Stimulated activated CD8-positive, alpha-beta memory T cell treated with anti-CD3 and anti-CD28 coated beads, Interleukin-7, amount 100 ng/mL, for 1 hour (primary cell): ENCODE measurements at places on chromosomes 2 and 18.

GRCh38 chr2:31318361-31319336 lies 84.7 kb downstream of the EHD3 start:
- DNase-seq, result no peak

GRCh38 chr2:31433541-31433940 lies 19.0 kb upstream of the XDH start:
- DNase-seq, result no peak

- no peak for DNase-seq
These were observed 142.0 kb downstream of the TSN start for GRCh38 chr2:121897335-121897970.

DNA sequence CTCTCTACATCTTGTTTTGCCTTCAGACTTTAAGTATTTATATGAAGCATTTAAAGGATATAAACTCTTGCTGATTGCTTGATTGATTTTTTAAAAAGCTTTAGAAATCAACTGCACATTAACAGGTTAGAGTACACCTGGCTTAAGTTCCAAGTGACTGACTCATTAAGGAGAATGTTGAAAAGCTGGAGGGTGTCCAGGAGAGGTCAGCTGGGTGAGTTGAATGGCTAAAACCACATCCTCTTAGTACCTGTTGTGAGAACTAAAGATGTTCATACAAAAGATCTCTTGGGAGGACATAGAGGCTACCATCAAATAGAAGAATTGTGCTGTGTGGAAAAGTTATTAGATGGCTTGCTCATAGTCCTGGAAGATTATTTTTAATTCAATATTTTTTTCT lies 206.8 kb downstream of the TXNL1 start:
- no peak for DNase-seq

DNA sequence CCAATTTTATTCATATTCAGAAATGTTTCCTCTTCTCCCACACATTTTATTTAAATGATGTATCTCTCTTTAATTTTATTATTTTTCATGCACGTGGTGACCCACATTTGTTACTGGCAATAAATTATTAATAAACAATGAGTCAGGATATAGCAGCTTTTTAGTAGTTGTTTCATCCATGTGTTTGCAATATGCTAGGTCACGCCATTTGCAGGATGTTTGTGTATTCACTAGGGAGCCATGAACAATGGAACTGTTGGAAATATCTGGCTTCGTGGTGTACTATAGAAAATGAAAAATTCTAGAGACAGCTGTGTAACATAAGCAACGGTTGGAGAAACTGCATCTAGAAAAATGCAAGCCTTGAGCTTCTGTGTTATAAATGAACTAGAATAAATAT lies 176.0 kb upstream of the COL3A1 start:
- no peak for DNase-seq
